ENCODE measurements at places on chromosomes 11 and 22.

DNA sequence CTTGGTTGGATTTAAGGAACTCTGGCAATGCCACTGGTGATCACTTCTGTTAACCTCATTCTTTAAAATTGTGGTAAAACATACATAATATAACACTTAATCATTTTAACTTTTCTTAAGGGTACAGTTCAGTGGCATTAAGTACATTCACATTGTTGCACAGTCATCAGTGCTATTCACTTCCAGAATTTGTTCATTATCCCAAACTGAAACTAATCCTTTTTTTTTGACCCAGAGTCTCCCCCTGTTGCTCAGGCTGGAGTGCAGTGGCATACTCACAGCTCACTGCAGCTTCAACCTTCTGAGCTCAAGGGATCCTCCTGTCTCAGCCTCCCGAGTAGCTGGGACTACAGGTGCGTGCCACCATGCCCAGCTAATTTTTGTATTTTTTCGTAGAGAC lies 10.6 kb downstream of the ELF5 start:
- no peak for DNase-seq

GRCh38 chr11:61757213-61757862 lies 4.9 kb downstream of the MYRF start:
- DNase-seq, result no peak

- DNase-seq, result no peak
These were observed 6.3 kb downstream of the OSBPL5 start for GRCh38 chr11:3158821-3159220.

GRCh38 chr22:46953968-46954765 lies 191.7 kb downstream of the TBC1D22A start:
- DNase-seq, result no peak

- DNase-seq, result no peak
These were observed 693.1 kb upstream of the KIRREL3 start for GRCh38 chr11:127693686-127694085.

DNA sequence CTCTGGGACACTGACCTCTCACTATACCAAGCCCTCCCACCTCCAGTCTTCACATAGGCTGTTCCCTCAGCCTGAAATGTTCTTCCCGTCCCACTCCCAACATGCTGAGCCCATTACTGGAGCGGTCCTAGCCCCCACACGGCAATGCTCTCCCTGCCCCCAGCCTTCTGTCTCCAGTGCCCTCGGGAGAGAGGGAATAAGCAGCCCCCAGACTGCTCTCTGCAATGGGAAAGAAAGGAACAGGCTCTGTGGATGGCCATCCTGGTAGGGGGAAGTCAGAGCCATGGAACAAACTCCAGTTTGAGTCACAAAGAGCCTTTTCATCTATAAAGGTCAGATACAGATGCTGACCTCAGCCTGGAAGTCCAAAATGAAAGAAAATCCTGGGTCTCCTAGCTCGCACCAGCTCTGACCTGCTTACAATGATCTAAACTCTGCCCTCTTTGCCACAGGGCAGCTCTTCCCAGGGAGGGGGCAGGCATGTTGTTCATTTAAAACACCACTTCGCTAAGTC lies 62.6 kb downstream of the FLRT1 start:
- DNase-seq, result no peak

DNA sequence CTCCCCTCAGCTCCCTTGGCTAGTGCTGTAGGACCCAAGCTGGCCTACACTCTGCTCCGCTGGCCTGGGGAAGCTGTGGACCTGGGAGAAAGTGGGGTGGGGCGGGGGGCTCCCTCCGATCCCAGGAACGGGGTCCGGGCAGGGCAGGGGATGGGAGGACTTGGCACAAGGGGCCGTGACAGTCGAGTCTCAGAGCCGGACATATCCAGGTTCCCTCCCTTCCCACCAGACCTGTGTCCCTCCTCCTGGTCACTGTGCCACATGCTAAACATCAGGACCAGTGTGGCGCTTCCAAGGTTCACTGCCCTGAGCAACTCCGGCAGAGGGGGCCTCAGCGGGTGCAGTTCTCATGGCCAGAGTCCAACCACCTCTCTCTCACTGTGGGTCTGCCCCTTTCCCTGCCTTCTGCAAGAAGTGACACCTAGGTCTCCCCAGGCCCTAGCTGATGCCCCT lies 2.0 kb downstream of the DUSP8 start:
- DNase-seq, result no peak

DNA sequence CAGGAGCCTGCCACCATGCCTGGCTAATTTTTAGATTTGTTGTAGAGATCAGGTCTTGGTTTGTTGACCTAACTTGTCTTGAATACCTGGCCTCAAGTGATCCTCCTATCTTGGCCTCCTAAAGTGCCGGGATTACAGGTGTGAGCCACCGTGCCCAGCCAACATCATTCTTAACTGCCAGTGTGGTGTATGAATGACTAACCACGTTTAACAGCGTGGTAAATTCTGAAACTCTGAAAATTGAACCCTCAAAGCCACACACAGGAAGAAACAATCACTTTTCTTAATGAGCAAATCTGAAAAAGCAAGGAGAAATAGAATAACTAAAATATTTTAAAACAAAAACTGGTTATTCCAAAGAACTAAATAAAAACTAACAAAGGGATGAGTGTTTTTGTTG lies 7.4 kb downstream of the TMEM9B start:
- no peak for DNase-seq

DNA sequence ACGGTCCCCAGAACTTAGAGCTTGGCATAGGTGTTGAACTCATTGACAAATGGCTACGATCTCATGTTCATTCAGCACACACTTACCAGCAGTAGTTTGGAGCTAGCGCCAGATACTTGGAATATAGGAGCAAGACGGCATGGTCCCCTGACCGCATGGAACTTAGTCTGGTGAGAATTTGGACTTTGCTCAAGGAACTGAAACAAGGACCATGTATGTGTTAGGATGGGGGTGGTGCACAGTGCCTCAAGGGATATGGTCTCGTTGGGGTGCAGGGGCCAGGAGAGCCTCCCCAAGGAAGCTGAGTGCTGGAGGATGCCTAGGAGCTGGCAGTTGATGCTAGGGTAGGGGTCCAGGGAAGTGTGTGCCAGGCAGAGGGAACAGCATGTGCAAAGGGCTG lies 119.2 kb downstream of the KIAA1671 start:
- DNase-seq, result no peak

DNA sequence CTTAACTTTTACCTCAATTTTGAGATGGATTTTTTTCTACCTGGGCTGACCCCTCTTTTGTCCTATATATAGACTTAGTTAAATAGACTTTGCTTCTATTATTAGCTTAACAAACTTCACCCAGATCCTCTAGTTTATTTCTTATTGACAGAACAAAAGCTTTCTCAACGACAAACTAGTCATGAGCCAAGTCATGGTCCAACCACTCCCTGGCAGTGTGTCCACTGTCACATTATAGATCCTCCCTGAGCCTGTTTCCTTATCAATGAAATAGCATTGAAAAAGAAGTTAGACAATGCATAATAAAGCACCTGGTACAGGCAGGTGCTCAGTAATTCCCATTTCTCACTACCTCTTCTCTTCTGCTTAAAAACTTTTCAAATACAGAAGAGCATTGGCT lies 155.1 kb downstream of the SPON1 start:
- DNase-seq, result no peak

GRCh38 chr11:73322382-73323306 lies 14.6 kb downstream of the ARHGEF17 start:
- no peak for DNase-seq

- DNase-seq, result no peak
These were observed 6.2 kb downstream of the B3GAT1 start for GRCh38 chr11:134405841-134406240.

- no peak for DNase-seq
These were observed 16.9 kb downstream of the CTNND1 start for GRCh38 chr11:57778318-57779037.

- DNase-seq, result no peak
These were observed 14.9 kb upstream of the MUC2 start for GRCh38 chr11:1059759-1060158.

DNA sequence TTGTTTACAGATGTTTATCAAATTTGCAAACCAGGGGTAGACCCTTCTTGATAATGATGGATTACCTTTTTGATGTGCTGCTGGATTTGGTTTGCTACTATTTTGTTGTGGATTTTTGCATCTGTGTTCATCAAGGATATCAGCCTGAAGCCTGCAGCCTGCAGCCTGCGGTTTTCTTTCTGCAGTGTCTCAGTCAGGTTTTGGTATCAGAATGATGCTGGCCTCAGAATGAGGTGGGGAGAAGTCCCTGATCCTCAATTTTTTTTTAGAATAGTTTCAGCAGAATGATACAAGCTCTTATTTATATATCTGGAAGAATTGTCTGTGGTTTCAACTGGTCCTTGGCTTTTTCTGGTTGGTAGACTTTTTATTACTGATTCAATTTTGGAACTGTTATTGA lies 19.7 kb upstream of the RAB38 start:
- DNase-seq, result no peak

DNA sequence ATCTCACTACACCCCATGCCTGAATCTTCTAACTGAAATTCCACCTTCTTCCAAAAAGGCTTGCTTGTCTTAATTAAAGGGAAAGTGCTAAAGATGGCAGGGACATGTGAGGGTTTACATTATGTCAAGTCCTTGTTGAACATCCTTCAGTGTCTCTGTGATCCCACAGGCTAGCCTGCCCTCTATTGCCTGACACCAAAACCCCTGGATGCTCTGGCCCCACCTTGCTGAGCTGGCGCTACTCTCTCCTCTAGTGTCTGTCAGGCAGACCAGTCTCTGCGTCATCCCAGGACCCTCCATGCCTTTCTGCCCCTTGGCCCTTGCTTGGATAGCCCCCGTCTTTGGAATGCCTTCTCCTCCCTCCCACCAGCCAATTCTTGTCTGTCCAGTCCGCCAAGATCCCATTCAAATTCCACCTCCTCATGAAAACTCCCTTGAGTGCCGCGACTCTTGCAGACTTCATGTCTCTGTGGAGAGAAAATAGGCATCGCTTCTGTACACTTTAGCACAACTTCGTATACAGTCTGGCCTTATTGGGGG lies 69.3 kb downstream of the PKNOX2 start:
- no peak for DNase-seq

DNA sequence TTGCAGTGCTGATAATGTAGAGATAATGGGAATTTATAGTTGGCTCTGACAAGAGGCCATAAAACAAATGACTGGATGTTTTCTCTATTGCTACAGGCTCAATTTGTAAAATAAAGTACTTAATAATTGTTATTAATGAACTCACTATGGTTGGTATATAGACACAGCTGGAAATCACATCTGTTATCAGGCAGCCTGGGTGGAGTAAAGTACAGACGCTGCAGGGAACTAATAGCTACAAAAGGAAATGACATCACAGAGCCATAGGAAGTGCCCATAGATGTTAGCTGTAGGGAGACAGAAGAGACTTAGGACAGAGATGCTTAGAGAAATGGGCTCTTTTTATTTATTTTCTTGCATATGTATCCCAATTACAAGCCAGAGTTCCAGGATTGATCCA lies 81.0 kb upstream of the SNX19 start:
- DNase-seq, result no peak

GRCh38 chr22:36409911-36410756 lies 22.4 kb upstream of the MYH9 start:
- peak; percentile 66 for DNase-seq

DNA sequence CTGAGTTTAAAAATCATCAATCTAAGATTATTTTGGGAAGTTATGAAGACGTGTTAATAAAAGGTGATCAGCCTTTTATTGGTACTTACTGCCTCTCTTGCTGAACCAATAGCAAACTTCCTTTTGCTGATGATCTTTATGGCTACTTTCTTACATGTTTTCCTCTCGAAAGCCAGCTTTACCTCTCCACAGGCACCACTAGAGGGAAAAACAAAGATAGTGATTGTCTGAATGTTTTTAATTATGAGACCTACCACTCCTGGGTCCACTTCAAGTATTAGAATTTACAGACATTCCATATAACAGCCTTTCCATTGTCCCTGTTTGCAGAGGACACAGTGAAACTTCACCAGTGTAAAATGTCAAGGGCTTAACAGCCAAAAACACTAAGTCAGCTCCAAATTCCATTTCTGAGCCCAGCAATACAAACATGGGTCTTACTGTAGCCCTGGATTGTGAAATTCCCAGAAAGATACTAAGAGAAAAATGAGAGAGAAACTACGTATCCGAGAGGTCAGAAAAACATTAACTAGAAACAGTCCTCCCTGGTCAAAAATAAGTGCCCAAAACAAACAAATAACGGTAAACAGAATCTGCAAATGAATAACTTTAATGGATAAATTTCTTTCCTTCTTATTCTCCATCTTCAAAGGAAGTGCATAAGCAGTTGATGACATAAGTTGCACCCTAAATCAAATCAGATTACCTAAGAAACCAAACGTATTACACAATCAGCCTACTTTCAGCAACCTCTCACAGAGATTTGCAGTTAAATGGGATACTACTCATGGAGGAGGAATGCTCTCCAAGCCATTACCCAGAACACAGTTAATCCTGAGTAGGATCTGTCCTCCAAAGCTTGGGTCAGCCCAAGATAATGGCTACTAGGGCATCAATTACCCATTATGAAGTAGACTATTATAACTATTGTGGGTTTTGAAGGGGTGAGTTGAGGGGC lies 29.5 kb downstream of the CHEK2 start:
- DNase-seq, result no peak

- no peak for DNase-seq
These were observed 90.9 kb downstream of the PDHX start for GRCh38 chr11:35007277-35007676.

DNA sequence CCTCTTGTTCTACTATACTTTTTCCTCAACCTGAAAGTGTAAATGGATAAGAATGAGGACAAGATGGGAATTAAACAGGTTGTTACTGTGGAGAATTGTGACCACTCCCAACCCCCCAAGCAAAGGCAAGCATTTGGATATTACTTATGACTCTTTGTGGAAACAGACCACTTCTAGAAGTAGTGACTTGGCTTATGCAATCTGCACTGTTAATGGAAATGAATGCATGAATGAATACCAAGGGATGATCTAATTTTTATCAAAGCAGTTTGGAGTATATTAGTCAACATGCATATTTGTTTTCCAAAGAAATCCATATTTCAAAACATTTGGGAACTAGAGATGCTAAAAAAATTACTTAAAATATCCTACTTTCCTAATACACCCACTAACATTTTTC lies 35.3 kb downstream of the AMOTL1 start:
- no peak for DNase-seq

- DNase-seq, result no peak
These were observed 648.5 kb upstream of the KIRREL3 start for GRCh38 chr11:127649071-127649470.

- DNase-seq, result no peak
These were observed 58.5 kb upstream of the TIMP3 start for GRCh38 chr22:32743046-32743445.

- DNase-seq, result no peak
These were observed 567.9 kb upstream of the CADM1 start for GRCh38 chr11:116072133-116072532.
